ENCODE measurements at places on chromosomes 16 and 17. TPM values are rescaled to one million over a fixed set of nuclear protein-coding genes. Genes with fewer than 3 reads are reported as not detected.

- DNase-seq, result no peak
Observed at GRCh38 chr16:27817038-27817437, 246.5 kb downstream of the GSG1L start.

- no peak for DNase-seq
Observed at GRCh38 chr17:67491681-67492024, 114.6 kb downstream of the PITPNC1 start.

KRT28 gene
- not detected for total RNA-seq

MYH8 gene
- total RNA-seq, result not detected

GRCh38 chr17:80883831-80884735, 107.6 kb upstream of the CHMP6 start:
- DNase-seq, result no peak

DNA sequence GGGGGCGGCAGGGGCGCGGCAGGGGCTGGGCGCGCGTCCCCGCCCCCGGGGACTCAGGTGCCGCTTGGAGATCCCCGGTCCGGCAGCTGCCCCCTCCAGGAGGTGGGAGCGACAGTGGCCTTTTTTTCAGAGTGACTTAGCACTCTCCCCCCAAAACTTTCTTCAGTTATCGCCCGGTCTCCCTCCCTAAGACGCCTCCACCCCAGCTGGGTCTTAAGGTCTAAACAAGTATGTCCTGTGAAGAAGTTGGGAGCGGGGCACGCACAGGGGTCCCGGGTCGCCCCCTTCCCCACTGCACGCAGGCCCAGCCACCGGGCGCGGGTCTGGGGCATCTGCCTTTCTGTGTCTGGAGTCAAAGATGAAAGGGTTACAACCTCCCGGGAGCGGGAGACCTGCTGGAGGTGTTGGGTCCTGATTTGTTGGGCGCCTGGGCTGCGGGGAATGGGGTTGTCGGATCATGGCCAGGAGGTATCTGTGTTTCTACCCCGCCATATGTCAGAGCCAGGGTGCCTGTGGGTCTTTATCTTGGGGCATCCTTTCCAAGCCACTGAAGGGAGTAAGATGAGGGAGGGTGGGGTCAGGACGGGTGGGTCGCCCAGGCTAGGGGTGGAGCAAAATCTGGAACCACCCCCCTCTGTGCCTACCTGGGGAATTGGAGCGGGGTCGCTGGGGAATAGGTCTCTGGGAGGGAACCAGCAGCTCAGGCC, 757 bp downstream of the FMNL1 start:
- peak; percentile 66 for DNase-seq

- no peak for DNase-seq
Observed at GRCh38 chr17:14325618-14326167, 24.8 kb downstream of the HS3ST3B1 start.

RNF112 gene
- total RNA-seq, result 0.67 TPM

TRIM65 gene
- total RNA-seq, result 26.5 TPM

KRT36 gene
- not detected for total RNA-seq

DNA sequence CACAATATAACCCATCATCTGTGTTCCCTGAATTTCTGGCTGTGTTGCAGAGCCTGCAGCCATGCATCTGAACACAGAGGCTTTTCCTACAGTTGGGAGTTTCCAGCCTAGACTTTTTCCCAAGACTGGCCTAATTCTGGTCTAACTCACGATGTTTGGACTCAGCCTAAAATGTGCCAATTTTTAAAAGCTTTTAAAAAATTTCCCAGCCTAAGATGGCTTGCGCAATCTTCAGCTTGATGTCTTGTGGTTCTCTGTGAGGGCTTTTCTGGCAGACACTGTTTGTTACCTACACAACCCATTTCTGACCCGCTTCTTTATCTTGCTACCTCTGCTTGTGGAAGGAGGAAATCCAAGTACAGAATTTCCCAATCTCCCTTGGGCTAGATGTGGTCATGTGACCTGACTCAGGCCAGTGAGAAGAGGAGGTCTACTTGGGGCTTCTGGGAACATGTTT, 72.7 kb upstream of the GAS7 start:
- no peak for DNase-seq

DNA sequence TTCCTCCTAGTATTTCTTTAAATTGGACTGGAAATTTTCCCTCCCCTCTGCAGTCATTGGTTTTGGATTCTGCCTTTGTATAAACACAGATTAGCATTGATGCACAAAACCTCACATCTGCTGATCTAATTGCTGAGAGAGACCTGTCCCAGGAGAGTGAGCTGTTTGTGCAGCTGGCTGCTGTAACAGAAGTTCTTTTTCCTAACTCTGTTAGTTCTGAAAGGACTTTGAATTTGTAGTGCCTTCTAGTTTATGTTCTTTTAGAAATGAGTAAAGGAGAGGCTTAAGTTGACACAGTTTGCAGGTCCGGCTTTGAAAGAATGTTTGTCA, 45.2 kb upstream of the KPNB1 start:
- no peak for DNase-seq

DNA sequence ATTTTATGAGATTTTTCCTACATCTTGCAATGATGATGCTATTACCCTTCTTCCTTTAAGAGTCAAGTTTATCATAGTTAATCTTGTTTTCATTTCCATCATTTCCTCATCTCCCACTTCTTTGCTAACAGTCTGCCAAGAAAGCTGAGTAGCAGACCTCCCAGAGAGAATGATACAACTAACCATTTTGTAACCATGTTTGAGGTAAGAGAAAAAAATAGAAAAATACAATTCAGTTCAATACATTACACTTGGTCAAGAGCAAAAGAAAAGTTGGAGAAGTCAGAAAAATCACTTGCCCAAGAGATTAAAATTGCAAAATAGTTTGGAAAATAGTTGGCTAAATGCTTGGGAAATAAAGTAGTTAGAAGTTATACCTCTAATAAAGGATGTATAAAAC, 154.4 kb downstream of the ABCA8 start:
- DNase-seq, result no peak

IGSF6 gene
- 0.15 TPM for total RNA-seq

GRCh38 chr16:75593308-75593707, 27.1 kb downstream of the GABARAPL2 start:
- DNase-seq, result no peak

- DNase-seq, result no peak
Observed at GRCh38 chr17:17599965-17600364, 8.5 kb upstream of the PEMT start.

GRCh38 chr17:76537578-76538280, at the start of gene CYGB:
CYGB (minus strand) TSS chr17:76537709; CDS start chr17:76537542, 167 bp downstream.
- DNase-seq, result no peak

- DNase-seq, result peak; percentile 13
Observed at GRCh38 chr16:76265434-76266045, 11.7 kb upstream of the CNTNAP4 start.

GRCh38 chr16:67228034-67228785, 1.3 kb downstream of the TMEM208 start:
- no peak for DNase-seq

DNA sequence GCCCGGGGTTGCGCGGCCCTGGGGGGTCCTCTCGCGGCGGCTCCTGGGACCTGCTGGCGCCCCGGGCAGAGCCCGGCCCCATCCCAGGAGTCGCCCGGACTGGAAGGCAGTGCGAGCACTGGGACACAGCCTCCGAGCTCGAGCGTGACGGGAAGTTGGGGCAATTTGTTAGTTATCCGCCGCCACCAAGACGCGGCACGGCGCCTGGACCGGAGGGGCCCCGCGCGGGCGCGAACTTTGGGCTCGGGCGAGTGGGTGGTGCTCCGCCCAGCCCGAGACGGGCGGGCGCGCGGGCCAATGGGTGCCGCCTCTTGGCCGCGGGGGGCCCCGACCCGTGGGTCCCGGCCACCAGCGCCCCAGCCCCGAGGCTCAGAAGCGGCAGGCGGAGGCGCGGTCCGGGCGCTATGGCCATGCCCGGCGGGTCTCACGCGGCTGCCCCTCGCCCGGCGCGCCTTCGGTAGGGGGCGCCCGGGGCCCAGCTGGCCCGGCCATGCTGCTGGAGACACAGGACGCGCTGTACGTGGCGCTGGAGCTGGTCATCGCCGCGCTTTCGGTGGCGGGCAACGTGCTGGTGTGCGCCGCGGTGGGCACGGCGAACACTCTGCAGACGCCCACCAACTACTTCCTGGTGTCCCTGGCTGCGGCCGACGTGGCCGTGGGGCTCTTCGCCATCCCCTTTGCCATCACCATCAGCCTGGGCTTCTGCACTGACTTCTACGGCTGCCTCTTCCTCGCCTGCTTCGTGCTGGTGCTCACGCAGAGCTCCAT, at the start of gene ADORA2B:
Gene ADORA2B, plus strand, starts transcription at position 372 of the 768 bp plus-strand sequence. Its CDS starts 119 bp downstream, at position 491.
- DNase-seq, result peak; percentile 42

DNA sequence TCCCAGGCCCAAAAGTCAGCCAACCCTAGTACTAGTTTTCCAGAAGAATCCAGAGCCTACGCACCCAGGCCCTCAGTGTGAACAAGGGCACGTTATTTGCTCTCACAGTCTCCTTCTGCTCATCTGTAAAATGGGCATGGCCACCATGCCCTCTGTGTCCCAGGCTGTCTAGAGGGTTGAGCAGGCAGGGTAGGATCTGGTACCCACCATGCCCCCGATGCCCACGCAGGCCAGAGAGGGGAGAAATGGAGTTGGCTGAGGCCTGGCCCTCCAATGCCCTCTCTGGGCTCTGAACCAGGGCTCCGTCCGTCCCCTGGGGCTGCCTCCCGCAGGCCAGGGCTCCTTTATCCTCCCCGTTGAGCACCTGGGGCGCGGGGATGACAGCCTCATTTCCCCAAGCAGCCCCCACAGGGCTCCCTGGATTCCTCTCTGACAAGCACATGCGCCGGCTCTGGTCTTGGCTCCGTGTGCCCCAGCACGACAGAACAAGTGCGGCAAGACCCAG, 9.1 kb upstream of the BAHCC1 start:
- DNase-seq, result no peak

NPW gene
- 0.69 TPM for total RNA-seq

DNA sequence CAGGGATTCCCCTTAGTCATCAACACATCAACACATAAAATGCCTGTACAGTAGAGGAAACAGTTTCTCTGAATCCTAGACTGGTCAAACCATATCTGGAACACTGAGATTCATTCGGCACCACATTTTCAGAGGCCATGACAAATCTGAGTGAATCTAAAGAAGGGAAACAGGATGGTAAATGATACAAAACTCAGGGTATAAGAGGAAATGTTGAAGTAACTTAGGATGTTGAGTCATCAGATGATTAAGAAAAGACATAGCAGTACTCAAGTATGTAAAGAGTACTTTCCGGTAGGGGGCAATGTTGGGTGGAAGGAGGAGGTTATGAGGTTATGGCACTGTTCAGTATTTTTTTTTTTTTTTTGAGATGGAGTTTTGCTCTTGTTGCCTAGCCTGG, 358.5 kb upstream of the PMFBP1 start:
- no peak for DNase-seq

DNA sequence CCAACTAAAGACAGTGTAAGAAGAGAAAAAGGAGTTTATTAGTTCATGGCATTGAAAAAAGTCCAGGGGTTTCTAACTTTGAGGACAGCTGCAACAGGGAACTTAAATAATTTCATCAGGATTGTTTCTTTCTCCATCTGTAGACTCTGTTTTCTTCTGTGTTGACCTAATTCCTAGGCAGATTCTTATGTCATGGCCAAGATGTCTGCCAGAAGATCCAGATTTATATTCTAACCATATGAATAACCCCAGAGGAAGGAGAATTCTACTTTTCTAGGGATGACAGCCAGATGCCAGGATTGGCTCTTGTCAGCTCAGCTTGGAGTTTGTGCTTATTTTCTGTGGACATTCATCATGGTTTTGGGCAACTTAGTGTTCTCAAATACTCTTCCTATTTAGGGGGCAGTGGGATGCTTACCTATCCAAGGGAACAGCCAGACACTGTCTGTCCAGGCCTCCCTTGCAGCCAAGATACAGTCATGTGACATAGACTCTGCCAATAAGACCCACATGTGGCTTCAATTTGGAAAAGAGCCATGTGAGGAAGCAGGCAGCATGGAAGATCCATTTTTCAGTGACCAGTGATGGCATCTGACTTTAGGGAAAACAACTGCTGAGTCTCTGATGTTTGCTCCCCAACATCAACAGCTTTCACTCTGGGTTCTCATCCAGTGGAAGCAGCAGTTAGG, 18.2 kb downstream of the PCTP start:
- no peak for DNase-seq

KRT17 gene
- total RNA-seq, result not detected

DNA sequence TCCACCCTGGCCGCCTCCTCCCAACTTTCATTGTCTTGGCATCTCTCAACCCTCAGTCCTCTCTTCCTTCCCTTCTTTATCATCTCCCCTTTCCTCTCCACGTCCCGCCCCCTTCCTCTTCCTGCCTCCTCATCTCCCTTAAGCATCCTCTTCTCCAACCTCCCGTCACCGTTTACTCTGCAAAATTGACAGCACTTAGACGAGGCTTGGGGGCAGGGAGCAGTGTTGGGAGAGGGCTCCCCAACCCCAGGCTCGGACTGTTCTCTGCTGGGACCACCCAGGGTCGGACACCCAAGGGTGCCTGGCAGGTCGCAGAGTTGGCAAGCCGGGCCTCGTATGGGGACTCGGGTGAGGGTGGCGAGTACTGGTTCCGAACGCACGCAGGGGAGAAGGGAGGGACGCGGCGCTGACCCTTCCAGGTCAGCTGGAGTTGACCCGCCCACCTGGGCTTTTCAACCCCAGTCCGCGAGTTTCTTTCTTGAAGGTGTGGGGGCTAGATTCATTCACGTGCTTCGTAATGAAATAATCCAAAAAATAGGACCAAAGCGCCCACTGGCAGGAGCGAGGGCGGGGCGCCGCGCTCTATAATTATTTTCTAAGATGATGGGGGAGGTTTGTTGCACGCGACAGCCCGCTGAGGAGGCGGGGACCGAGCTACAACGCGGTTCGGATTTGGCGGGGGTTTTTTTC, 775 bp upstream of the PAGR1 start:
- DNase-seq, result no peak

DNA sequence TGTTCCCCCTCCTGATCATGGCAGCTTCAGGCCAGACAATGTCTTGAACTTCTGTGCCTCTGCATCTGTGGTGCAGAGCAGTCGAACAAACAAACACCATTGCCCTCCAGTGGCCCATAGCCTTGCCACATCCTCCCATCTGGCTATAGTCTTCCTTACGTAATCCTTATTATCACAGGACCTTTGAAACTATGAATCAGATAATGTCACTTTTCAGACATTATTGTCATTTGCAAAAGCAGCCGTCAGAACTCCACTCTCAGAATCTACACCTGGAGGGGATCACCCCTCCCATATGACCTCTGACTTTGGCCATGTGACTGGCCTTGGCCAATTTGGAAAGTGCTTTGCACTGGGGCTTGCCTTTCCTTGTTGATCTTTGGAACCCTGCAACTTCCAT, 387.3 kb downstream of the MAF start:
- DNase-seq, result no peak

ZG16 gene
- total RNA-seq, result not detected

TEX19 gene
- 0.10 TPM for total RNA-seq

TBC1D3C gene
- not detected for total RNA-seq

GRCh38 chr17:6427279-6427781, 7.6 kb downstream of the AIPL1 start:
- peak; percentile 88 for DNase-seq
